Kidney glomerular epithelial cell (primary cell): ENCODE measurements at places on chromosomes 6 and 20.

DNA sequence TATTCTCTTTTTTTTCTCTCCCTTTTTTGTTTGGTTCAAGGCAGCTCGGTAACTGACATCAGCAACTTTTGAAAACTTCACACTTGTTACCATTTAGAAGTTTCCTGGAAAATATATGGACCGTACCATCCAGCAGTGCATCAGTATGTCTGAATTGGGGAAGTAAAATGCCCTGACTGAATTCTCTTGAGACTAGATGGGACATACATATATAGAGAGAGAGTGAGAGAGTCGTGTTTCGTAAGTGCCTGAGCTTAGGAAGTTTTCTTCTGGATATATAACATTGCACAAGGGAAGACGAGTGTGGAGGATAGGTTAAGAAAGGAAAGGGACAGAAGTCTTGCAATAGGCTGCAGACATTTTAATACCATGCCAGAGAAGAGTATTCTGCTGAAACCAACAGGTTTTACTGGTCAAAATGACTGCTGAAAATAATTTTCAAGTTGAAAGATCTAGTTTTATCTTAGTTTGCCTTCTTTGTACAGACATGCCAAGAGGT lies 10.6 kb downstream of the HEY2 start:
- no peak for DNase-seq

DNA sequence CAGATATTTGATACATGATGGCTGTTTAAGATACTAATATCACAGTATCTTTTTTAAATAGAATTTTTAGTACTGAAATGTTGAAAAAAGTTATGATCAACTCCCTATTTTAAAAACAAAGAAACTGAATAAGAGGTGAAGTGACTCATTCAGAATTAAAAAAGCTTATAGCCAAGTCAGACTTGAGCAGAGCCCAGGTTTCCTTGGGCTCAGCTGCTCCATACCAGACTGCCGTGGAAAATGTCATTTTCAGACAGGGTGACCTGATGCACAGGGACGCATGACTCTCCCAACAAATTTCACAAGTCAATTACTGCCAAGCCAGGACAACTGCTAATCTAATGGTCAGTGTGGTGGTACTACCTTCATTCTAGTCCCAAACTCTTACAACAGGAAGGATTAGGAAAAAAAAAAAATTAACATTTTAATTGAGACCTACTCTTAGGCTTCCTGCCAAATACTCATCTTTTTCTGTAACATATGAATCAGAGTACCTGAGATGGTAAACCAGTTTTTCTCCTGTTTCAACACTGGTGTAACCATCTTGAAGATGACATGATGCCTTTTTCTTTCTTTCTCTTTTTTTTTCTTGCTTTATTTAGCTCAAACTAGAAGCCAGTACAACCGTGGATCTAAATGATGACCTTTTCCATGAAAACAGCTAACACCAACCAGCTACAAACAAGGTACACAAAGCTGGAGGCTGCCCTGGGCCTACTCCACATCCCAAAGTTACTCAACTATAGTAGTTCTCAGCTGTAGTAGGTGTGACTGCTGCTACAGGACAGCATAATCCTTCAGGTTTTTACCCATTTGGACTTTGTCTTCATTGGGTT lies 30.5 kb downstream of the SLC22A23 start:
- no peak for DNase-seq

DNA sequence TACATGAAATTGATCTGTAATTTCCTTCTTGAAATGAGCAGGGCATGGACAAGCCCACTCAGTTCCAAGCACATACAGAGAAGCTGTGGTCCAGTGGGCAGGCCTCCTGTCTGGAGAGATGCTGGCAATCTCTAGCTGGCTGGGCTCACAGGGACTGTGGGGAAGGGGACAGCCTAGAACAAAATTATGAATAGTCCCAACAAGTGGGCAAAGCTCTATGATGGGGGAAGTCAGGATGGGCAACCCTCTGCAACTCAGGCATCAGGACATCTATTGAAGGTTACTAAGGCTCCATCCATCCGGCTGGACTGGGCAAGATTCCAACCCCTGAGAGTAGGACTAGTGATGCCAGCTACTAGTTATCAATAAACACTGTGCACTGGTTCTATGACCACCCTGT lies 40.9 kb downstream of the TRERF1 start:
- DNase-seq, result no peak

DNA sequence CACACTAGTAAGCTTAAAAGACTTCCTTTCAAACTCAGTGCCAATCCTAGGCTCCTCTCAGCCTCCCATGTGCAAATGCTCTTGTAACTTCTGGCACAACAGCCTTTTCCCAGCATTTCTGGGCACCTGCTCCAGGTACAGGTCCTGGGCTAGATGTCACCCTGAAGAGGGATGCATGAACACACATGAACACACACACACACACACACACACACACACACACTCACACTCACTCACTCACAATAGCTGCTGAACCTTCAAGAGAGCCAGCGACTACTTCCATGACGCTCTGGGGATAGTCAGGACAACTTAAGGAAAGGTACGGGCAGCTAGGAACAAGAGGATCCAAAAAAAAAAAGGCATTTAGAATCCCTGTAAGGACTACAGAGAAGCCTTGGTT lies 122.8 kb downstream of the INSM1 start:
- DNase-seq, result no peak
